ENCODE measurements at places on chromosomes 7 and 10. TPM values are rescaled to one million over a fixed set of nuclear protein-coding genes. Genes with fewer than 3 reads are reported as not detected.

GRCh38 chr10:14486777-14487487 is 156.2 kb upstream of the FRMD4A start:
- DNase-seq = no peak

- DNase-seq = no peak
These were observed 6.5 kb upstream of the ZNF117 start for GRCh38 chr7:64997164-64997908.

DNA sequence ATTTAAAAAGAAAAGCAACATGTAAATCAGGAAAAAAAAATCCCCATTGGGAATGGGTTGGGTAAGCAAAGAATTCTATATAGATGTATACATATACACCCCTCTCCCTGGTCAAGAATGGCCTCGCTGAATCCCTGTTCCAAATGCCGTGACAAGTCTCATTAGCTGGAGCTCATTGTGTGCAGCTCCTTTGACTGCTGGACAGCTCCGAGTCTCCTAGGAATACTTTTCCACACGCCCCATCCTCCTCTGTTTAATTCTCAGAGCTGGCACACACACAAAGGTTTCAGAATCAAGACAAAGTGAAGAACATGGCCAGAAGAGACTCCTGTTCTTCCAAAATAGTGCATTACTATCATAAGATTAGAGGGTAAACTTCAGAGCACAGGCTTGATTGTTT is 130.9 kb upstream of the MKLN1 start:
- DNase-seq = no peak

GRCh38 chr7:3005257-3005656 is 38.4 kb downstream of the CARD11 start:
- DNase-seq = no peak

DNA sequence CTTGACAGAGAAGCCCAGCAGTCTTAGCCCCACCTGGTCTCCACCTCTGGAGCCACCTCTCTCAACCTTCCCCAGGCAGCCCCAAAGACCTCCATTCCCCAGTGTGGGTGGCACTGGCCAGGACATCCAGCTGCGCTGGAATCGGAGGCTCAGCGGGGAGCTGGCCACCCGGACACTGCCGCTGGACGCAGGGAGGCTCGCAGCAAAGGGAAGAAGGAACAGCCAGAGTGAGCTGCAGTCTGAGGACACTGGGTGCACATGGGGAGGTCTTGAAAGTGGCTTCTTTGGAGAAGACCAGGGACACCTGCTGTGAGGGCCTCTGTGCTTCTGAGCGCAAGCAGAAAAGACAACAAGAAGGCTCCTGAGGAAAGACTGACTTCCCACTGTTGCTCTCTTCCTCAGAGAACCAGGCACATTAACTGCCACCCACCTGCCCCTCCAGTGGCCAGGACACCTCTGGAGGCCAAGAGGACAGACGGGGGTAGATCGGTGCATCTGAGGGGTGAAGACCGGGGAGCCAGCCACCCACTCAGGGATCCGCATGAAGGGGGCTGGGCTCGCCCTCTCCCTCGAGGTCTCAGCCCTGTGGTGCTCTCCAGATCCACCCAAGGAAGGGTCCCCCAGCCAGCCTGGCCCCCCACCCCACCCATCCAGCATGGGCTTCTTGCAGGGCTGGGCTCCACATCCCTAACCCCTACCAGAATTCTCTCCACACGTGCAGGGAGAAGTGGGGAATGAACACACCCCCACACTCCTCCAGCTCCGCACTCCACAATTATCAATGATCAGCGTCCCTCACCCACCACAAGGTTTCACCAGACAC is 1.8 kb downstream of the CAMK2B start:
- no peak for DNase-seq

ETV1 gene
- 35.6 TPM for total RNA-seq

OPN1SW gene
- total RNA-seq = not detected
